Omental fat pad (tissue), 4 donors: ENCODE measurements at places on chromosomes 4 and X.

DNA sequence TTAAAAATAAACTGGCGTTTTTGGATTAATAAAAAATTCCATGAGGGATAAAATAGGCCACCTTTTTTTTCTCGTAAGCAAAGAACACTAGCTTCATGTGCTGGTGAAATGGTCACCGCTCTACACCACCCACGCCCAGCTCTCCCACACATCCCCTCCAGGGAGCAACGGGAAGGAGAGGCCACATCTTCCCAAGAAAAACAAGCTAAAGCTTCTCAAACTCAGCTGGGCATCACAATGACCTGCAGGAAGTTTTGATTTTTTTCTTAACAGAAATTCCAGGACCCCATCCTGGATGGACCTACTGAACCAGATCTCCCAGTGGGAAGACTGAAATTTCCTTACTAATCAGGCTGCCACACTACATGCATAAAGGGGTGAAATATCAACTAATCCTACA lies 9.8 kb downstream of the TSPAN5 start:
- no peak for DNase-seq

- DNase-seq: no peak
These were observed 2.7 kb downstream of the ALAS2 start for GRCh38 chrX:55028040-55028439.

- DNase-seq: no peak
These were observed 95.4 kb downstream of the TNIP2 start for GRCh38 chr4:2660596-2661211.

- DNase-seq: no peak
These were observed 119.8 kb downstream of the PPARGC1A start for GRCh38 chr4:23770011-23770410.

DNA sequence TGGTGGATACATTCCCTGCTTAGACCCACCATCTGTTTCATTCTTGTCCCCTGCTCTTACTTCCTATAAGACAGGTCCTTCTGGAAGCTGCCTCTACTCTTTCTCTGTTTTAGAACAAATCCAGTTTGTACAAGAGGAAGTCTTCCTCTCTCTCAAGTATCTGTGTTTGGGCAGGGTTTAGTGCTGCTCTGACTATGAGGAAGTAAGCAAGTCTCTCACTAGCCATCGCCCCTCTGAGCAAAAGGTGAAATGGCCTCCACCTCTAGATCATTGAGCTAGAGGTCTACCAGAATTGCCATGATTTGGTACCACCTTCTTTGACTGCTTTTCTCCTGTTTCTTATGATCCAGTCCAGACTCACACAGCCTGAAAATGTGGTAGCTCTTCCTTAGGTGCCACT lies 8.4 kb downstream of the BTK start:
- DNase-seq: no peak

GRCh38 chr4:7058792-7059191 lies 9.1 kb downstream of the GRPEL1 start:
- no peak for DNase-seq

DNA sequence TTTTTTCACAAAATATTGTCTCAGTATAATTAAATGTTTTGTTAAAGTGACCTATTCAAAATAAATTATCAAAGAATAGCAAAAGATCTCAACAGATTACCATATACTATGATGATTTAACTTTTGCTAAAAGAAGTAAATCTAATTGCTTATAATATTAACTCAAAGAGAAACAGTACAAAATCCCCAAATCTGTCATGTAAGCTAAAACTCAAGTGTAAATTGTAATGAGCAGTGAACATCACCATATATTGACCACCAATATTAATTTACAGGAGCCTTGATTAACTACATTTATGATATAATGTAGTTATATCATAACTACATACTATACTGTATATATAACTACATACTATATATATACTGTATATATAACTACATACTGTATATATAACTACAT lies 174.4 kb downstream of the SLC39A8 start:
- DNase-seq: no peak

DNA sequence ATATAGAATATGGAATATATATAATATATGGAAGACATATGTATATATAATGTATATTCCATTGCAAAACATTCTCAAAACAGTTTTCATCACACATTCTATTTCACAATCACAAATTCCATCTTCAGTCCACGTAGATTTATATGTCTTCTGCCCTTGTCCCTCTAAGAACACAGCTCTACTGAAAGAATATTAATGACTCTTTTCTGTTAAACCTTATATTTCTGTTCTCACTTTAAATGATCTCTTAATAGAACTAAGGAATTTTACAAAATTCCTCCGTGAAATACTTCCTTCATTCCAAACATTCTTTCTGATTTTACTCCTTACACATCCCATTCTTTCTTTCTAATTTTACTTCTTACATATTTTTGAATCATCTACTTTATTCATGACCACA lies 1043.1 kb upstream of the PABPC4L start:
- DNase-seq: no peak

- no peak for DNase-seq
These were observed 76.8 kb downstream of the RTL5 start for GRCh38 chrX:72054779-72055489.

DNA sequence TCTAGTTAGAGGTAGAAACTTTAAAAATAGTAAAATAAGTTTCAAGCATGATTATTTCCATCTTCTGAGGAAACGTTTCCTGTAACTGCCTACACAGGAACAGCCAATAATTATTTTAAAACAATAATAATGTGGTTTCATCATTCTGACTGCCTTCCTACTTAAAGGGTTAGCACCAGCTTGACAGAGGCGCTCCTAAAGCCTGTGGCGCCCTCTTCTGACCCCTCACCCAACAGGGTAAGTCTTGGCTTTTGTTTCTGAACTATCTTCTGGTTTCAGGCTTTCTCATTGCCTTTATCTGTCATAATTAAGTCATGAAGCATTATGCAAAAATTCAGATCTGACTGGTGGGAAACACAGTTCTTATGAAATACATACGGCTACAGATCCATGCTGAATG lies 96.7 kb downstream of the ITM2A start:
- no peak for DNase-seq

DNA sequence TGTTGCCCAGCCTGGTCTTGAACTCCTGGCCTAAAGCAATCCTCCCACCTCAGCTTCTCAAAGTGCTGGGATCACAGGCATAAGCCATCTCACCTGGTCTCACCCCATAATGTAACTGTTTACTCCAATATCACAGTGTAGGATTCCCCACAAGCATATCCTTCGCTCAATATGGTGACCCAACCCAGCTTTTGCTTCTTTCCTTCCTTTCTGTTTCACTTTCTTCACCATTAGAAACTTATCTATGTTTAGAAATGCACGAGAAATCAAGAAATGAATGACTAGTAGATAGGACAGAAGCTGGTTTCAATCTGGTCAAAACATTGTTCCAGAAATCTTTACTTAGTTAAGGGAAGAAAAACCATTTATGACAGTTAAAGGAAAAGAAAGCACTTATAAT lies 18.9 kb downstream of the TSPAN5 start:
- DNase-seq: no peak

- no peak for DNase-seq
These were observed 28.6 kb downstream of the RNF175 start for GRCh38 chr4:153731239-153731638.

- peak; percentile 78 for DNase-seq
These were observed at the start of gene ZNF674 for GRCh38 chrX:46545111-46546005. Gene ZNF674, minus strand, starts transcription at chrX:46545421. Its CDS starts 3,334 bp downstream, at chrX:46542087.

GRCh38 chr4:91267543-91267942 lies 1036.2 kb upstream of the GRID2 start:
- DNase-seq: no peak

DNA sequence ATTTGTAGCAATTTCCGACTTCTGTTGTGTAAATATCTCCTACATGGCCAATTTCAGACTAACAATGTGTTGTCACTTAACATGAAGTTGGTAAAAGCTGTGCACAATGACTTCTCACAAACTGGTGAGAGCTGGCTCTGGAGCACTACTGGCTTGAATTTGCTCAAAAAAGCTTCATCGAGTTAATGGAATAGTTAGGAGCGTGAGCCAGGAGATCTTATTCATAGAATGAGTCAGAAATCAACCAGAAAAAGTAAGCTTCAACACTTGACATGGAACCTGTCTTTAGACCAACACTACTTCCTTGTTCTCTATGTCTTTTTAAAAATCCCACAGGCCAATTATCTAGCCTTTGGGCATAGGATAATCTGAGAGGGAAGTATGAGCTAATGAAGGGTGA lies 7.9 kb upstream of the CHRDL1 start:
- DNase-seq: no peak

DNA sequence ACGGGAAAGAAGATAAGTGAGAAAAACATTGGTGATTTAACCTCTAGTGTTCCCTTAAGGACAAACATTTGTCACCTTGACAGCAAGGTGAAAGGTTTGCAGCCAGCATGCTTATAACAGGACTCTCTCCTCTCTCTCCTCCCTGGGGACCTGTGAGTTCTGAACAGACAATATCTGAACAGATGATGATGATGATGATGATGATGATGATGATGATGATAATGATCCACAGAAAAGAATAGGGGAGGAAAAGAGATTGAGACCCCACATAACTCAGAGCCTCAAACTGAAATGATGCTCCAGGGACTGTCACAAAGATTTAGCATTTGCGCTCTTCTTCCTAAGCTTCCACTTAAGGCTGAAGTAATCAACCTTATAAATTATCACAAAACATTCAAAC lies 103.9 kb downstream of the SLC10A7 start:
- DNase-seq: no peak

- no peak for DNase-seq
These were observed 124.8 kb upstream of the CITED1 start for GRCh38 chrX:72430405-72430968.

DNA sequence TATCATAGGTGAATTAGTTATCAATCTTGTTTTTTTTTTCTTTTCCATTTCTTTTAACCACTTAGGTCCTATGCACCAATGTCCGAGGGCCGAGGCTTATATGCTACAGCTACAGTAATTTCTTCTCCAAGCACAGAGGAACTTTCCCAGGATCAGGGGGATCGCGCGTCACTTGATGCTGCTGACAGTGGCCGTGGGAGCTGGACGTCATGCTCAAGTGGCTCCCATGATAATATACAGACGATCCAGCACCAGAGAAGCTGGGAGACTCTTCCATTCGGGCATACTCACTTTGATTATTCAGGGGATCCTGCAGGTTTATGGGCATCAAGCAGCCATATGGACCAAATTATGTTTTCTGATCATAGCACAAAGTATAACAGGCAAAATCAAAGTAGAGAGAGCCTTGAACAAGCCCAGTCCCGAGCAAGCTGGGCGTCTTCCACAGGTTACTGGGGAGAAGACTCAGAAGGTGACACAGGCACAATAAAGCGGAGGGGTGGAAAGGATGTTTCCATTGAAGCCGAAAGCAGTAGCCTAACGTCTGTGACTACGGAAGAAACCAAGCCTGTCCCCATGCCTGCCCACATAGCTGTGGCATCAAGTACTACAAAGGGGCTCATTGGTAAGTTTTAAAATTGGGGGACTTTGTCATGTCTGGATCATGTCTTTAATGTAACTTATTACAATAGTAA lies 250.7 kb downstream of the RAPGEF2 start:
- DNase-seq: no peak

DNA sequence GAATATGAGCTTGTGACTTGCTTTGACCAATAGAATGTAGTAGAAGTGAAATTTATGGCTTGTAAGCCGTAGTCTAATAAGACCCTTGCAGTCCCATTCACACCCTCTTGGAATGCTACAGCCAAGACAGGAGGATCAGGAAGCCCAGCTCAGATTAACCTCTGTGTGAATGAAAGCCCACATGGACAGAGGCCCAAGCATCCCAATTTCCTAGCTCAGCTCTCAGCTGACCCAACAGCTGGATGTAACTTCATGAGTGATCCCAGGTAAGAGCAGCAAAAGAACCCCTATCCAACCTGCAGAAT lies 12.8 kb upstream of the PPM1K start:
- DNase-seq: no peak

DNA sequence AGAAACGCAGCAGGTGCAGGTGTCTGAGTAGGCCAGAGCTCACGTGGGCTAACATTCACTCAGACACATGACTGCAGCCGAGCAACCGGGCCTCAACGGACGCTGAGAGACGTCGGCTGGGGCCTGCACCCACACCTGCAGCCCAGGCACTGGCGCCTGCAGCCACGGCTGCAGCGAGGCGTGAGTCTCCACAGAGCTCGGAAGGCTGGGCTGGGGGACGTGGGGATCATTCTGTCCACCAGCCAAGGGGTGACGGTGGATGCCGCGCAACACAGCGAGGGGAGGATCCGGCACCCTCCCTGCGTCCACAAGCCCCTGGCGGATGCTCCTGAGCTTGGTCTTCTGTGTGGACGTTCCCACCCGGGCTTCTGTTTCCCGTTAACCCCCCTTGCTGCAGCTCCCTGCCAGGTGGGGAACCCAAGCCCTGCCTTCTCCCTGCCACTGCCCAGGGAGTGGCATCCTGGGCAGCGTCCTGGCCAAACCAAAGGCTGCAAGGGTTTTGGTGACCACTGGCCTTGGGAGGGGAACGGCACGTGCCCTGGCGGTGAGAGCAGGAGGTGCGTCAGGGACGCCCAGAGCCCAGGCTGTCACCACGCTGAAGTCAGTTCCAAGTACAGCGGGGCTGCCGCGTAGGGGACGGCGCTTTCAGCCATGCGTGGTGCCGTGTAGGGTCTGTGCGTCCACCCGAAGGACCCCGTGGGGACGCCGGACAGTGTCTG lies 16.3 kb downstream of the PPP2R3B start:
- no peak for DNase-seq

GRCh38 chr4:183026701-183027100 lies 72.4 kb upstream of the WWC2 start:
- DNase-seq: no peak

DNA sequence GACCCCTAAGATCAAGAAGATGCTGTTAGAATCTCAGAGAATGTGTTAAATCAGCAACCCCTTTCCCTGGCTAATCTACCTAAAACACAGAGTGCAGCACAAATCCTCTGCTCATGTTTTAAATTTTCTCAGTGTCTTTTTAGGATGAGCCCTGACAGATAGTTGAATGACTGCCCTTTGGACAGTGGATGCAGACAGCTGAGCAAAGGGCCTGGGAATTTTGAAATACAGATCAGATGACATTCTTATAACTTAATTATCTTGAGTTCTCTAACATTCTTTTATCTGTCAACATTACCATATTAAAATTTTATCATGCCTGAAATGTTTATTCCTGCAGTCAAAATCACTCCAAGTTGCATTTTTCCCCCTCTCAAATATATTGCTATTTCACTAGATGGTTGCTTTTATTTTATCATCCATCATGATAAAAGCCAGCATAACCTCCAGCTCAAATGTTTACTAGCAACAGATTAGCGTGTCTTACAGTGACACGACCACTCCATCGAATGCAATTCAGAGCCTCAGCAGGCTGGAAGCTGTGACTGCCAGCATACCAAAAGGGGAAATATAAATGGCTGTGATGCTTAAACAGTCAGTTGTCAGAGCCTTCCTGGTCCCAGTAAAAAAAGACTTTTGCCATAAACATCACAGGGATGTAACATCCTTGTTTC lies 22.8 kb upstream of the ARHGAP24 start:
- DNase-seq: no peak

GRCh38 chr4:26782168-26782829 lies 78.3 kb upstream of the STIM2 start:
- no peak for DNase-seq

- DNase-seq: no peak
These were observed 26.9 kb upstream of the AMOT start for GRCh38 chrX:112867570-112867969.
